ENCODE measurements at places on chromosomes 3 and 15. TPM values are rescaled to one million over a fixed set of nuclear protein-coding genes. Genes with fewer than 3 reads are reported as not detected.

- peaks cover 31% of the 10 kb centered on the region for H3K36me3 ChIP-seq
- H3K27ac ChIP-seq, result no peak overlapping the region
- H3K27me3 ChIP-seq, result no peaks in the 10 kb centered on the region
- no peak for DNase-seq
- H3K4me3 ChIP-seq, result no peak overlapping the region
Measured at GRCh38 chr15:101657968-101658784, 6.0 kb upstream of the TM2D3 start.

DNA sequence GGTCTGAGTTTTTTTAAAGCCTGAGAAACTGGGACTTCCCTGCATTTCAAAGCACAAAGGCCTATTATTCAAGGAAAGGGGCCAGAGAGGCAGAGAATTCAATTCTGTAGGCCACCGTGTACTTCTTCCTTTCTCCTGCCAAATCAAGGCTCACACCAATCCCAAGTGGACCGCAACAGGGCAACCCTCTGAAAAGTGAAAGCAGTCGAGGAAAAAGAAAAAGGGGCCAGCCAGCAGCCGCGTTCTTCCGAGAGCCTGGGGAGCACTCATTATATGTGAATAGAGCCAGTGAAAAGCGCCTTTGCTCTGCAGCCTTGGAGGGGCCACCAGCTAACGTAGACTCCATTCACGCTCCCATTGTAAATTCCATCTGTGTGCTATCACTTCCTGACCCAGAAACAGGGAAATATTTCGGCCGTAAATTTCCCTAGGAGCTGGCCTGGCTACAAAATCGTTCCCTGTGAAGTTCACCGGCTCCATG, 45.9 kb upstream of the THUMPD3 start:
- H3K27ac ChIP-seq, result peak overlapping the region; percentile 63
- no peaks in the 10 kb centered on the region for H3K36me3 ChIP-seq
- DNase-seq, result peak; percentile 45
- H3K4me3 ChIP-seq, result peak overlapping the region; percentile 10
- H3K4me1 ChIP-seq, result peaks cover 13% of the 10 kb centered on the region

DNA sequence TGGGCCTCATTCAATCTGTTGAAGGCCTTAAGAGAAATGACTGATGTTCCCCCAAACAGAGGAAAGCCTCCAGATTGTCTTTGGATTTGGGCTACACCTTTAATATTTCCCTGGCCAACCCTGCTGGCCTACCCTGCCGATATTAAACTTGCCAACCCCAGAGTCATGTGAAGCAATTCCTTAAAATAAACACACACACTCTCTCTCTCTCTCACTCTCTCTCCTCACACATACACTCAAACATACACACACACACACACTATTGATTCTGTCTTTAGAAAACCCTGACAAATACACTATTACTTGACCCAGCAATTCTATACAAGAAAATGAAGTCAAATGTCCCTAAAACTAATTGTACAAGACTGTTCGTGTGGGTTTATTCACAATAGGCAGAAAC, 109.9 kb upstream of the ST8SIA2 start:
- no peaks in the 10 kb centered on the region for H3K4me1 ChIP-seq
- no peak overlapping the region for H3K27ac ChIP-seq
- H3K4me3 ChIP-seq, result no peak overlapping the region
- H3K36me3 ChIP-seq, result no peaks in the 10 kb centered on the region

GRCh38 chr3:16761571-16761970, 123.2 kb upstream of the PLCL2 start:
- H3K4me1 ChIP-seq, result no peaks in the 10 kb centered on the region
- DNase-seq, result no peak
- H3K27ac ChIP-seq, result no peak overlapping the region
- H3K27me3 ChIP-seq, result 0 out of 2 replicates have a peak, but pooled peaks cover 2% of the 10 kb centered on the region
- no peaks in the 10 kb centered on the region for H3K36me3 ChIP-seq

DNA sequence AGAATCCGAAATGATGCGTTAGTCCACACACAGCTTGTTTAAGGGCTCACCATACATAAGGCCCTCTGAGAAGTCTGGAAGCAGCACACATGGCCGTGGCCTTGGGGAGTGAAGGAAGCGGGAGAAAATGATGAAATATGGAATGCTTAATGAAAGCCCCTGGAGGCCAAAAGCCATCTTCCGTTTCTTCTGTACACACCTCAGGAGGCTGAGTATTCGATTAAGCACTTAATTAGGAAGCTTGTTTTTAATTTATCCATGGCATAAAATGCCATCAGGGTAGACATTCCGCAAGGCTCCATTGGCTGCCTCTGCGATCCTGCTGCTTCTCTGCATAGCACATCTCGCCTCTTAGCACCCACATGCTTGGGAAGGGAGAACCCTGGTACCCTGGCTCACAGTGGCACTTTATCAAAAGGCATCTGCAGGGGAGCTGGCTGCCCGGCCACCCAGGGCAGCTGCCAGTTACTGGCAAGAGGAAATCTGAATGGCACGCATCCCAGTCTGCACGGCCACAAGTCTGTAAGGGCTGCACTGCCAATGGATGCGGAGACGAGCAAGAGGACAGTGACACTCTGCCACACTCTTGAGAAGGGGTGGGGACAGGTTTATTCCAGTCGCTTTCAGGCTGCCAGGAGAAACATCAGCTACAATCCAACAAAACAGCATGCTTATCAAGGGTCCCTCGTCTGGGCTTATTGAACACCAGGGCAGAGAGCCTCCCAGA, 356.2 kb downstream of the OCA2 start:
- no peak overlapping the region for H3K27ac ChIP-seq
- no peak overlapping the region for H3K4me3 ChIP-seq
- H3K36me3 ChIP-seq, result no peaks in the 10 kb centered on the region
- H3K4me1 ChIP-seq, result no peaks in the 10 kb centered on the region
- no peaks in the 10 kb centered on the region for H3K27me3 ChIP-seq
- DNase-seq, result no peak

Gene CHRFAM7A
- total RNA-seq, result not detected

Gene TRAT1
- not detected for total RNA-seq

Gene USP50
- total RNA-seq, result not detected

All from SJSA1 (cell line).